GM12891 (cell line): ENCODE measurements at places on chromosomes 2 and 18.

- no peak for DNase-seq
Measured at GRCh38 chr2:175103191-175103590, 64.8 kb downstream of the ATF2 start.

DNA sequence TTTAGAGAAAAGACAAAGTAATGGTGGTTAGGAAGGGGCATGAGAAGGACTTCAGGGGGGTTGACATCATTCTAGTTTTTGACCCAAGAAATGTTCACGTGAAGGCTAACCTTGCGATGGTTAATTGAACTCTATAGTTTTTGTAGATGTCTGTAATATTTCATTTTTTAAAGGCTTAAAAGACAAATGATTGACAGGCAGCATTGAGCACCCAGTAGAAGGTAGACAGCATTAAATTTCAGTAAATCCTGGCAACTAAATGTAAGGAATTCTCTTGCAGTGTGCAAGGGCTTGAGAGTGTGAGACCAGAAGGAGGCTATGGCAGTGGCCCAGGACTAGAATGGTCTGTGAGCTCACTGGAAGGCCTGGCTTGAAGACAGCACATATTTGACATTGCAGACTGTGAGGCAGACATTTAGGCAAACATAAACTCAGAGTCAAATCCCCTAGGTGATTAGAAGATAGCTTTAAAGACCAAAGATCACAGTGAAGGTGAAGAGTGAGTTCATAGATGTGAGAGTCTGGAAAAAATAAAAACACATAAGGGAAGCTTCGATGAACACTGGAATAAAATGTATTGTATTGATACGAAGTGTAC is 100.1 kb upstream of the MAP4K4 start:
- DNase-seq: no peak

DNA sequence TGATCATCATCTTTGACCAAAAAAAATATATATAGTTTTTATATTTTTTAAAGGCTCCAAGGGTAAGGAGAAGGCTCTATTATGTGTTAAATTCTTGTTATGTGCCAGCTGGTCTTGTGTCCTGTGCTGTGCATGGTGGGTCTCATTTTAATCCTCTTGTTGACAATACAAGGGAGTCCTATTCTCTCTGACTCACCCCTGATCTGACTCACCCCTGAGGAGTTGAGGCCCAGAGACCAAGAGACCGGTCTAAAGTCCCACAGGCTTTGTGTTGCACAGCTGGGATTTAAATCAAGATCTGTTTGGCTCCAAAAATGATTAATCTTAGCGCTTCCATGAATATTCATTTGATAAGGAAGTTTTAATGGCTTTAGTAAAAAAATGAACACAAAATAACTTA is 25.7 kb downstream of the MC2R start:
- DNase-seq: no peak

- DNase-seq: no peak
Measured at GRCh38 chr18:79949697-79950487, 1.6 kb downstream of the SLC66A2 start.

DNA sequence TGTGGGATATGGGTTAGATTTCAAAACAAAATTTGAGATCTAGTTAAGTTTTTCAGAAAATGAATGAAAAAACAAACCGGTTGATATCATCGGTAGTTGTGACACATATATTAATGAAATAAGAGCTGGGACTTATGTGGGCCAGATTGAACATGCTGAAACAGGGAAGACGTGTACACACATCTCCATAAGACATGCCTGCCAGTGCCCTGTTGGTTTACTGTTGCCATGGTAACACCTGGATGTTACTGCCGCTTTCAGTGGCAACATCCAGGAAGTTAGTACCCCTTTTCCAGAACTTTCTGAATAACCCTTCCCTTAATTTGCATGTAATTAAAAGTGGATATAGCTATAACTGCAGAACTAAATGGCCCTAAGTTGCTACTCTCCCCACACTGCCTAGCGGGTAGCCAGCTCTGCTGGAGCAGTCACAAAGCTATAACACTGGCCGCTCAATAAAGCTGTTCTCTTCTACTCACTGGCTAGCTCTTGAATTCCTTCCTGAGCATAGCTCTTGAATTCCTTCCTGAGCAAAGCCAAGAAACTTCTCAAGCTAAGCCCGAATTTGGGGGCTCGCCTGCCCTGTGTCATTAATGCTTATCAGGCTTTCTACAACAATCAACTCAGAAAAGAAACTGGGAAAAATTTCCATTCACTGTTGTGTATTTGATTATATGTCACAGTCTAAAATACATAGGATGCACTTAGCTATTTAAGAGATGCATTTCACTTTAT is 776.3 kb upstream of the CDH7 start:
- no peak for DNase-seq
